ENCODE measurements at places on chromosomes 12 and 14.

GRCh38 chr12:97017213-97017612, 110.2 kb downstream of the NEDD1 start:
- DNase-seq, result no peak

DNA sequence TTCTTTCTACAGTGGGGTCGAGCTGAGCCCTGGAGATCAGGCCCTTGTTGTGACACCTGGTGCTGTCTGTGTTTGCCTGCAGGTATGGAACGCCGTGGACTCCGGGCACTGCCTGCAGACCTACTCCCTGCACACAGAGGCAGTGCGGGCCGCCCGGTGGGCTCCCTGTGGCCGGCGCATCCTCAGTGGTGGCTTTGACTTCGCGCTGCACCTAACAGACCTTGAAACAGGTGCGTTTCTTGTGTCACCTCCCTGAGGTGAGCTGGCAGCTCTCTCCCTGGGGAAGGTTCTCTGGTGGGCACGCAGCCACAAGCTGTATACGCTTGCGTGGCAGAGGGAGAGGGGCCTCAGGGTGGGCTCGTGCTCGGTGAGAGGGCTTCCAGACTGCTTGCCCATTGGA, 119.3 kb downstream of the BEGAIN start:
- DNase-seq, result no peak

DNA sequence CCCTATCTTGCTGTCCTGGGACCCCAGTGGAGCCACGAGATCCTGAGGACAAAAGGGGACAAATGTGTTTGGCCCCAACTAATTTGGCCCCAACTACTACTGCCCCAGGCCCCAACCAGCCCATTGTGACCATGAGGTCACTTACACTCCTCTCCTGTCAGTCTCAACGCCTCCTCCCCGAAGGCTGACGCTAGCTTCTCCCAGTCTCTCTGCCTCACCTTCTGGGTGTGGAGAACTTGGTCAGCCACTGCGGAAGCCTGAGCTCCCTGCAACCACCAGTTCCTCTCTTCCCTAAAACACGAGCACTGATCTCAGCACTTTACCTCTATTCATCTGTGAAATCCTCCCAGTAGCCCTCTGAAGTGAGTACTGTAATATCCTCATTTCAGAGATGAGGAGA, 13.3 kb downstream of the FAM181A start:
- no peak for DNase-seq

DNA sequence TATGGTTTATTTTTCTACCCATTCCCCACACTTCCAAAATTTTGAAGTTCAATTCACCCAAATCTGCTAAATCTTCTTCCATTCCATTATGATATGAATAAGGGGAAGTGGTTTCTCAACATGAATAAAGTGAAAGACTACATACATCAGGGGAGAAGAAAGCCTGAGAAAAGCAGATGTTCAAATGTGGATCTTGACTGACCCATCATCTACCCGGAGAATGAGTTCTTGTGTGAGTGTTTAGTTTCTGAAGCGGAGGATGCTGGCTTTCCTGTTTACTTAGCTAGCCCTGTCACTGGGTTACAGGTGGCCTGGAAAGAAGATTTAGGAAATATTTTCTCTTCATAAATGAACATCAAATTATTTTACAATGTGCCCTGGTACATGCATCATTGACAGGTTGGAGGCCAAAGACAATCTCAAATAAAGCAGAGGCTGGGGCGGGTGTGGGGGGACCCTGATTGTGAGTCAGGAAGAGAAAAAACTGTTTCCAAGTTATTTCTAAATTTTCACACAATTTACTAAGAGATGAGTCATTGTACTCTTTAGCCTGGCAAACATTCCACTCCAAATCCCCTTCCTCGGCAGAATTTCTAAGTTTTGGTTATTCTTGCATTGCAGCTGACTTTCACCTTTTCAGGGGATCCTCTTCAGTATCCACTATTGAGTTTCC, 135.6 kb downstream of the SLC25A21 start:
- DNase-seq, result no peak

DNA sequence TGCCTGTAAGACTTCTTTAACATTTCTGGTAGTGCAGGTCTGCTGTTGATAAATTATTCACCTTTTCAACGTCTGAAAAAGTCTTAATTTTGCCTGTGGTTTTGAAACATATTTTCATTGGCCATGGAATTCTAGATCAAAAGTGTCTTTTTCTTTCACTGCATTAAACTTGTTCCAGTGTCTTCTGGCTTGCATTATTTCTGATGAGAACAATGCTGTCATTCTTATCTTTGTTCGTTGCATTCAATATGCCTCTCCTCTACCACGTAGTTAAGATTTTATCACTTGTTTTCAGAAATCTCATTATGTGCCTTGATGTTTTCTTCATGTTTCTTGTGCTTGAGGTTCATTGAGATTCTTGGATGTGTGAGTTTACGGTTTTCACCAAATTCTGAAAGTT, 13.4 kb upstream of the KIF26A start:
- DNase-seq, result no peak

DNA sequence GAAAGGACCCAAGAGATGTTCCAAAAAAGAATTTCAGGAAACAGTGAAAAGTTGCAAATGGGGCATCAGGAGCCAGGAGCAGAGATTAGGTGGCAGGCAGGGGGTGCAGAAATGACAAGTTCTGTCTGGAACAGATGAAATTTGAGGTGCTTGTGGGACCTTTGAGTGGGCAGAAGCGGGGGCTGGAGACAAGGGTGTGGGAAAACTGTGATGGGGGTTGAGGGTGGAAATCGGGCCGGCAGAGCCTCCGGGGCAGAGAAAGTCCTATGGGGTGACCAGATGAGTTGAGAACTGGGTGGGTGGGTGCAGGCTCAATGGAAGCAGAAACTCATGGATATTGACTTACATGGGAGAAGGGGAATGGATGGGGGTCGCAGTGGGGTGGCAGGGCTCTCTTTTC, 1.6 kb upstream of the NR4A1 start:
- DNase-seq, result no peak

GRCh38 chr12:129296671-129297070, 443.4 kb downstream of the GLT1D1 start:
- DNase-seq, result no peak

DNA sequence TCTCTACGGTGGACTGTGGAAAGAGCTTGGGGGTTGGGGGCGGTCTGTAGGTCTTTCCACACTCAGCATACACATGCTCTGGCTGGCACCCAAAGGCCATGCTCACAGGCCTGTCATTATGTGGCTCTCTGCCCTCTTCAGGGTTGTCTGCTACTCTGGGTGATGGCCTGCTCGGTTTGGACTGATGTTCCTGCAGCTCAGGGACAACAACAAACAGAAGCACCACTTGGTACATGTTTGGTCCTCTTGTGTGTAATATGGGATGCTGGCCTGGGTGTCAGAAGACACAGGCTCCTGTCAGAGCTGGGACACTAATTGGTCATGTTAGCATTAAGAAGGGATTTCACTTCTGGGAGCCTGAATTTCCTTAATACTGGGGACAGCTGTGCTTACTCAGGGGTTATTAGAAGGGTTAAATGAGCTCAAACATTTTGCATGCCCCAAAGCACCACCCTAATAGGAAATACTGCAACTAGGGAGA, 32.7 kb upstream of the SELPLG start:
- DNase-seq, result no peak

DNA sequence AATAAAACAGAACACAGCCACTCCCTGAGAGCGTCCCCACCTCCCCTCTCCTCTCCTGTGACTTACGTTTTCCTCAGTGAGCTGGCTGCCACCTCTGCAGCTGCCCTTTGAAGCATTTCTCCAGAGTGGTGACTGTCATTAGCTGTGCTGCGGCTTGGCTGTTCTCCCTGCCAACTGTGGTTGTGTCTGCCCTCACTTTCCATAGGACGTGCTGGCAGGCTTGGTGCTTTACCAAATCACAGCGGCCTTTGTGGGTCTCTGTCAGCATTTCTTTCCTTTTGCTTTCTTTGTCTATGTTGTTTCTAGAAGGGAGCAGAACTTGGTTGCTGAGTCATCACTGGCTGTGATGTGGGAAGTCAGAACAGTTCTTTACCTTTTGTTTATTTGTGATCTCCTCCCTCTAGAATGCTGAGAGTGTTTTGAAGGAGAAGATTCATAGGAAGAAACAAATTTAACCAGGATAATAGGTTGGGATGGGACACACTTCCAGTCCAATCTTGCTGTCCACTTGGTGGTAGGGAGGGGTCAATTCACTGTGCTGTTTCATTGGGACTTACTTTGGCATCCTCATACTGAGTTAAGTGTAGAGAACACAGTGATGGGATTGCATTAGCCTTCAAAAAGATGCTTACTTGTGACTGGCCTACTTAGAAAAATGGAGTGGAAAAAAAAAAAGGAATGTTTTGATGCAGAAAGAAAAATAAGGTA, 88.2 kb downstream of the TMX1 start:
- no peak for DNase-seq

DNA sequence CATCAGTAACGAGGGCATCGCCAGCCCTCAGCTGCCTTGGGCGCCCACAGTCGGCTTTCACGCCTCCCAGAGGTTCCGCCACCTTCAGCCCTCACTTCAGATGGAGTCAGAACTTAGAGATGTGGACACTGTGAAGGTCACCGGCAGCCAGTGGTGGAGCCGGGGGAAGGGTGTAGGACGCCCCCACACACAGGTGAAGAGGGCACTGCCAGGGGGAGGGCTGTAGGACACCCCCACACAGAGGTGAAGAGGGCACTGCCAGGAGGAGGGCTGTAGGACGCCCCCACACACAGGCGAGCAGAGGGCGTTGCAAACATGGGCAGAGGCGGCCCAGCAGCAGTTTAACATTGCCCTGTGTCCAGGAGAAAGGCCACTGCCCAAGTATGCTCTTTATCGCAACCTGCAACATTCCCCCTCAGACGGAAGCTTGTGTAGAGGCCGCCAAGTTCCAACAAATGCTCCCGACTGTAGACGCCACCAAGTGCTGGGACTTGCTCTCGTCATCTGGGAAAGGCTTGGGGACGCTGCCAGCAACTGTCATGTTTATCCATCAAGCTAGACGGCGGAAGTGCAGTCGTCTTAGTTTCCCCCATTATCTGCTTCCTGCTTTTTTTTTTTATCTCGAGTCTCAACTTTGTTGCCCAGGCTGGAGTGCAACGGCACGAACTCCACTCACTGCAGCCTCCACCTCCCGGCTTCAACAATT, 4.9 kb upstream of the ANKLE2 start:
- DNase-seq, result no peak

DNA sequence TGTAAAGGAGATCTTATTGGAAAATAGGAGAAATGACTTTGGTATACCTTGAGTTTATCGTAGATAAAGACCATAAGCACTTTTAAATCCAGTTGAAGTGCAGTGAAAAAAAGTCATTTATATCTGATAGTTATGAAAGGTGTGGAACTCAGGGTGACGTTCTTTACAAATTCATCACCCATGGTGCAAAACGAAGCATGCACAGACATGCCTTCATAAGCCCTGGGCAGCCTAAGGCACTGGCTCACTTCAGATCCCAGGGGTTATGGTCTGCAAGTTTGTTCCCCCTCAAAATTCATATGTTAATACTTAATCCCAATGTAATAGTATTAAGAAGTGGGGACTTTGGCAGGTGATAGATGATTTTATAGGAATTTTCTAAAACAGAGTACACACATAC, 1216.4 kb upstream of the USP15 start:
- DNase-seq, result no peak

- DNase-seq, result no peak
Measured at GRCh38 chr14:72057701-72058285, 125.6 kb downstream of the RGS6 start.
